ENCODE measurements at places on chromosomes 6 and 20.

DNA sequence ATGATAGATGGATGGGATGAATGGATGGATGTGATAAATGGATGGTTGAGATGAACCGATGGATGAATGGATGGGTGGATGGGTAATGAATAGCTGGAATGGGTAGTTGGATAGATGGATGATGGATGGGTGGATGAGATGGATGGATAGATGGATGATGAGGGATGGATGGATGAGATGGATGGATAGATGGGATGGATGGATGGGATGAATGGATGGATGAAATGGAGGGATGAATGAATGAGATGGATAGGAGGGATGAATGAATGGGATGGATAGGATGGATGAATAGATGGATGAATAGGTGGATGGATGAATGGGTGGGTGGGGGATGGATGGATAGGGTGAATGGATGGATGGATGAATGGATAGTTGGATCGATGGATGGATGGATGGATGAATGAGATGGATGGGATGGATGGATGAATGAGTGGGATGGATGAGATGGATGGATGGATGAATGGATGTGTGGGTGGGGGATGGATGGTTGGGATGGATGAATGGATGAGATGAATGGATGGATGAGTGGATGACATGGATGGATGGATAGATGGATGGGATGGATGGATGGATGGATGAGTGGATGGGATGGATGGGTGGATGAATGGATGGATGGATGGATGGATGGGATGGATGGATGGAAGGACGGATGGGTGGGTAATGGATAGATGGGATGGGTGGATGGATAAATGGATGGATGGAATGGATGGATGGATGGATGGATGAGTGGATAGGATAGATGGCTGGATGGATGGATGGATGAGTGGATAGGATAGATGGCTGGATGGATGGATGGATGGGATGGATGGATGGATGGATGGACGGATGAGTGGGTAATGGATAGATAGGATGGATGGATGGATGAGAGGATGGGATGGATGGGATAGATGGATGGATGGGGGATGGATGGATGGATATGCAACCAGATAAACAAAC lies 51.4 kb upstream of the PTGIS start:
- DNase-seq = no peak

DNA sequence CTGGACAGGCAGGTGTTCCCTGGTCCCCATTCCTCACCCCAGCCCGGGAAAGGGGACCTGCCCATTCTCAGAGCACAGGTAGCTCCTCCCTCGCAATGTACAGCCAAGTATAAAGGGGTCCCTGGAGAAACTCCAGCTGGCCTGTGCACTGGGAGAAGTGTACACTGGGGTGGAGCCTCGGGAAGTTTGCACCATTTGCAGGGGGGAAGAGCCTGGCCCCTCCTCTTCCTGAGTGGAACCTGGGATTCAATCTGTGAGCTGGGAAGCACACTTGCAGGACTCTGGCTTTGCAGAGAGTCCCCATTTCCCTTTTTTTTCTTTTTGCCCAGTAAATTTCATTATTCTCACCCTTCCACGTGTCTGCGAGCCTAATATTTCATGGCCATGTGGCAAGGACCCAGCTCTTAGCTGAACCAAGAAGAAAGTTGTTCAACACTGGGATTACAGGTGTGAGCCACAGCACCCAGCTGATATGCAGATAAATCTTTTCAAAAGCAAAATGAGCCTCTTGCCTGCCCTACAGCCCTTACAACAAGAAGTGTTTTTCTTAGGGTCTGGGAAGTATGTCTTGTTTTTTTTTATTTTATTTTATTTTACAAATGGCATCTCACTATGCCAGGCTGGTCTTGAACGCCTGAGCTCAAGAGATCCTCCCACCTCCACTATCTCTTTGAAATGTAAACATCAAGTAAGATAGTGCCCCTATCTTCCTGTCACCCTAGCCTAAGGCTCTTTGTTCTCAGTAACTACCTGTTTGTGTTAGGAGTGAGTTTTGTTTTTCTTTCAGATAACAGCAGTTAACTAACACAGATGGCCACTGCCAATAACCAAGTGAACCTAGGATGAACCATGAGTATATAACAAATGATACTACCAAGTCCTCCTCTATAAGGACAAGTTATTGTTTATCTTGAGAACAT lies 9.3 kb upstream of the RNGTT start:
- DNase-seq = no peak

- no peak for DNase-seq
These were observed 10.6 kb upstream of the WFDC8 start for GRCh38 chr20:45589725-45590124.

- no peak for DNase-seq
These were observed 179.5 kb upstream of the AKAP12 start for GRCh38 chr6:151060096-151060765.

DNA sequence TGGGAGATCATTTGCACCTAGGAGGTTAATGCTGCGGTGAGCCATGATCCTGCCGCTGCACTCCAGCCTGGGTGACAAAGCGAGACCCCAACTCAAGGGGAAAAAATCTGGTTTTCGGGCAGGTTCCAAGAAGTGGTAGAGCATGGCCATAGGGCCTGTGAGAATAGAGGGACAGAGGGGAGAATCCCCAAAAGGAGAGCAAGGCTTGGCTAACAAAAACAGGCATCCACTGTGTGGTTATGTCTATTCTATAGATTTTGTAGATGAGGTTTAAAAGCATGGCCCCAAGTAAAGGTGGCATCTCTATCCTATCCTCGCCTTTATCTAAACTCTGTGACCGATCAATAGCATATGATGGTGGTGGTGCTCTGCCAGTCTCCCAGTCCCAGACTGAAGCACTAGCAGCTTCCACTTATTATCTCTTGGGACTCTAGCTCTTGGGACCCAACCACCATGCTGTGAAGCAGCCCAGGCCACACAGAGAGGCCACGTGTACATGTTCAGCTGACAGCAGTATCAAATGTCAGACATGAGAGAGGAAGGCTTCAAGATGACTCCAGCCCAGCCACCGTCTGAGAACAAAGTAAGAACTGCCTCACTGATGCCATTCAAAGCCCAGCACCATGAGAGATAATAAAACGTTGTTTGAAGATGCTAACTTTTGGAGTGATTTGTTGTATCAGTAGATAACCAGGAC lies 27.7 kb downstream of the EIF2S2 start:
- DNase-seq = no peak

GRCh38 chr6:132964868-132965382 lies 150.6 kb downstream of the RPS12 start:
- no peak for DNase-seq

- DNase-seq = no peak
These were observed 1.2 kb downstream of the AAR2 start for GRCh38 chr20:36237477-36237876.

- DNase-seq = no peak
These were observed 1.2 kb downstream of the IP6K3 start for GRCh38 chr6:33745548-33745947.

GRCh38 chr6:121733234-121733633 lies 297.8 kb downstream of the GJA1 start:
- no peak for DNase-seq

- no peak for DNase-seq
These were observed 12.5 kb downstream of the CDC5L start for GRCh38 chr6:44399991-44400390.

GRCh38 chr6:152184917-152185574 lies 377.6 kb downstream of the ESR1 start:
- no peak for DNase-seq

DNA sequence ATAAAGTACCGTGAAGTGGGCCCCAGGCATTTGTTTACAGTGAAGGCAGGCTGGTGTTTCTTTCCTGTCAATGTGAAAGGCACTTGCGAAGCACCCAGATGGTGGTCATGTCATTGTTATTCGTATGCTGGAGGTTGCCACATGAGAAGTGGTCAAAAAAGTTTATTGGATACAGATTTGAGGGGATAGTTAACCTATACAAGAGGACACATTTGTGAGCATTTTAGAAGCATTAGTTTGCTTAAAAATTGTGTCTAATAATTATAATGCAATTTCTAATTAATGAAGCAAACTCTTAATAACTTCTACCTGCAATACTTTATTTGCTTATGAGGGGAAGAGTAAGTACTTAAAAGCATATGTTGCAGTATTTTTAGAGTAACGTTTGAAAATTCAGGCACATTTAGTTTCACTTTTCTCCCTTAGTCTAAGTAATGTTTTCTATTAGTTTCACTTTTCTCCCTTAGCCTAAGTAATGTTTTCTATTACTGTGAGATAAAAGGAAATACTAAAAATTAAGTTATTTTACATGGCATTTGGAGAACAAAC lies 120.7 kb upstream of the CLDN20 start:
- DNase-seq = no peak

- no peak for DNase-seq
These were observed 9.8 kb upstream of the HECA start for GRCh38 chr6:139124887-139125672.

GRCh38 chr6:126643352-126643751 lies 303.4 kb downstream of the CENPW start:
- DNase-seq = no peak

DNA sequence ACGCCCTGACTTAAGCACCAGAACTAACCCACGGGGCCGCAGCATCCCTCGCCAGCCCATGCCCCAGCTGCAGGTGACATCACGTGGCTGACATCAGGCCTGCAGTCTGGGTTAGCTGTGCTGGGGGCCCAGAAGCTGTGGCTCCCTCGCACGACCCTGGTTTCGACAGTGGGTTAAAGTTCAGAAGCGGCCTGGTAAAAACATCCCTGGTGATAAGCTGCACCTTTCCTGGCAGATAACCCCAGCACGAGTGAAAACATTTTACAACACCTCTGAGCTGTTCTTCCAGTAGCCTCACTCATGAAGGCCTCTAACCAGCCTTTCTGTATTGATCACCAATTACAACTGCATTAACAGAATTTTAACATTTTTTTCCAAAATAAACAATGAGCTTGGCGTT lies 136.4 kb upstream of the RREB1 start:
- DNase-seq = no peak

DNA sequence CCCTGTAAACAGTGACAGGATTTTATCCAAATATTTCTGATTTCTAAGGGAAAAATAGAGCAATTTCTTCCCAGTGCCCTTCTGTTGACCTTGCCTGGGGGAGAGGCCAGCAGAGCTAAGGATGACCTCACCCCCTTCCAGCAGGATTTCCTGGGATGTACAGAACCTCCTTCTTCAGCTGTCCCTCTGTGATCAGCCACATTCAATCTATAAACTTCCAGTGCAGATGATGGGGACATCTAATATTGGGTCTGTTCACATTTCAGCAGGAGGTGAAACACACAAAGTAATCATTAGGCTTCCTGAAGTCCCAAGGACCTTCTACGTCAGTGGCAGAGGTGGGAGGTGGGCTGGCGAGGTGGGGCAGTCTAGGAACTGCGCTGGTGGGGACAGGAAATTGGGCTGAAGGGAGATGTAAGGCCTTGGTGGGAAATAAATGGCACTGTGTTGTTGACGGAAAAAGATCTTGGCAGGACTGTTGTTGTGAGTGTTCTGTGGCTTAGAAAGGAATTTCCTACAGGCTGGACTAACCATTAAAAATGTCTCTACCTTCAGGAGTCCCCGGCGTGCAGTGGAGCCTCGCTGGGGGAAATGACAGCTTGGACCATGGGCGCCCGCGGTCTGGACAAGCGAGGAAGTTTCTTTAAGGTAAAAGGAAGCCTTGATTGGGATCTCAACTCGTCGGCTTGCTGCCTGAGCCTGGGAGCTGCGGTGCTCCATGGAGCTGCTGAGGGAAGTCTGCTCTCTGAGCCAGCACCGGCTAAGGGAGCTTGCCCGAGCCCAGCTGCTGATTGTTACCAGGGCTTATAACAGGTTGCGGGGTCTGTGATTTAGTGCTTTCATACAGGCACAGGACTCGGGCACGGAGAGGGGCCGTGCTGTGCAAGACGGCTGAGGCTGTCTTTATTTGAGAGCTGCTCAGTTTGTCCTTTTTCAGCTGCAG lies 127.9 kb upstream of the NAA20 start:
- DNase-seq = no peak

DNA sequence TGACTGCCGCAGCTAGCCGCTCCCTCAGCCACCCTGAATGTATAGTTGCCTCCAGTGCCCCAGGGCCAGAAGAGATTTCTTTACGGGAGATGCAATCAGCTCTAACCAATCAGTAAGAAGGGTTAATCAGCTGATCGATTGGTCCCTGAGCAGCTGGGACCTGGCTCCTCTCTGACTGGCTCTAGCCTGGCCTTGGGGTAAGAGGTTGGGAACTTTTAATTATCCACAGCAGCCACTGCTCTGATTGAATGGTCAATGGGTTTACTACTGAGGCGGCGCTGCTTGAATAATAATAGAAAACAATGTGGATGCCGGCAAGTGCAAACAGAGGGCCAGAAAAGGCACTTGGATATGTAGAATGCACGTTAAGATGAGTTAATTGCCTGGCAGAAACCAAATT lies 99.8 kb downstream of the TFAP2A start:
- no peak for DNase-seq

DNA sequence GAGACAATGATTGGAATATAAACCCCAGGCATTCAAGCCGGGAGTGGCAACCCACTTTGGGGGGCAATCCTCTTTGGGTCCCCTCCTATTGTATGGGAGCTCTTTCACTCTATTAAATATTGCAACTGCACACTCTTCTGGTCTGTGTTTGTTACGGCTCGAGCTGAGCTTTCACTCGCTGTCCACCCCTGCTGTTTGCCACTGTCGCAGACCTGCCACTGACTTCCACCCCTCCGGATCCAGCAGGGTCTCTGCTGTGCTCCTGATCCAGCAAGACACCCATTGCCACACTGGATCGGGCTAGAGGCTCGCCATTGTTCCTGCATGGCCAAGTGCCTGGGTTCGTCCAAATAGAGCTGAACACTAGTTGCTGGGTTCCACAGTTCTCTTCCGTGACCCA lies 222.8 kb upstream of the MANEA start:
- no peak for DNase-seq

DNA sequence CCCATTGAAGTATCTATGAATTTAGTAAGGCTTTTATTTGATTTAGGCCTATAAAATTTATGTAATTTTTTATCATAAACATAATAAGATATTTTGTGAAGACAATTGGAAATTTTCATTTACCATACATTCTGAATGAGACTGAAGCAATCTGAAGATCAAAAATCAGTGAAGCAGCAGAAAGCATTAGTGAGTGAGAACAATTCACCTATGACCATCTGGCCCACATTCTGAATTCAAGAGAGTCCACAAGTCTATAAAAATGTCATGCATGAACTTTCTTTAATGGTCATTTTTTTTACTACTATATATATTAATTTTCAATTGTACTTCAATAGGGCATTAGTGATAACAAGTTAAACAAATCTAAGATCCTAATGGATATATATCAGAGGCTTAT lies 1026.6 kb upstream of the MAP3K7 start:
- no peak for DNase-seq

DNA sequence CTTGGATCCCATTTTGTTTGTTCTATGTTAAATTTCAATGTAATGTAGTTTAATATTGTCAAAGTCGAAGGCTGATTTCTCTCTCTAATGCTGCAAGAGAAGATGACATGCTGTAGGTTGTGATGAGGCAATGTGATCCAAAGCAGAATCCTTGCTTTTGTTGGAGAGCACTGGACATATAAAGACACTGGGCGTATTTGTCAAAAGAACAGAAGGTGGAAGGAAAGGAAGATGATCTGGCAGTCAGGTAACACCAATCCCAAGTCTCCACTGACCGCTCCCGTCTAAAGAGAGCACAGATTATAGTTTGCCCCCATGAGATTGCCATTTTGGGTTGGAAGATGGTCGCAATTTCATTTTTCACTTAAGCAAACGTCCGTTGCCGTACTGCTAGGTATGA lies 935 bp upstream of the RFX6 start:
- no peak for DNase-seq

- DNase-seq = peak; percentile 24
These were observed 85.4 kb upstream of the PRSS16 start for GRCh38 chr6:27161946-27162603.

All from stimulated activated CD4-positive, alpha-beta T cell treated with anti-CD3 and anti-CD28 coated beads, Interleukin-15, amount 100 ng/mL, for 48 hours (primary cell).